ENCODE measurements at places on chromosomes 12 and 14.
A peak's percentile ranks its signal among the peaks of the same experiment; 100 is the strongest.

DNA sequence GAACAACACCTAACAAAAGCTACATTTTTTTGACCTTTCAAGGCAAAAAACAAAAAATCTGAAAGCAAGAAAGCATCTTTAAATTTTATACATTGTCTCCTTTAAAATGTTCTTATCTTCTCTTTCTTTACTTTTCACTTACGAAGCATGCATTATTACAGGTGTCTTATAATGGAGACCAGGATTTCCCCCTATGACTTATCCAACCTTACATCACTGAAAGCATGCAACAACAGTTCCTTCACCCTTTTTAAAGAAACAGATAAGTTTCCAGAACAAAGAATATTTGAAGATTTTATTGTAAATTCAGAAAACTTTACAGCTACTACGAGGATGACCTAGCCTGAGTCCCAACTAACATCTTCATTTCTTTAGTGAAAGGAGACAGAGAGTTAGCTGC lies 277.2 kb downstream of the AKAP6 start:
- DNase-seq = no peak

- no peak for DNase-seq
Measured at GRCh38 chr12:33602515-33602914, 162.9 kb upstream of the SYT10 start.

GRCh38 chr12:29616664-29617406 lies 119.3 kb upstream of the OVCH1 start:
- no peak for DNase-seq

- no peak for DNase-seq
Measured at GRCh38 chr14:22218728-22219127, 370.3 kb downstream of the DAD1 start.

GRCh38 chr12:2854669-2855453 lies 2.0 kb downstream of the TEX52 start:
- no peak for DNase-seq

DNA sequence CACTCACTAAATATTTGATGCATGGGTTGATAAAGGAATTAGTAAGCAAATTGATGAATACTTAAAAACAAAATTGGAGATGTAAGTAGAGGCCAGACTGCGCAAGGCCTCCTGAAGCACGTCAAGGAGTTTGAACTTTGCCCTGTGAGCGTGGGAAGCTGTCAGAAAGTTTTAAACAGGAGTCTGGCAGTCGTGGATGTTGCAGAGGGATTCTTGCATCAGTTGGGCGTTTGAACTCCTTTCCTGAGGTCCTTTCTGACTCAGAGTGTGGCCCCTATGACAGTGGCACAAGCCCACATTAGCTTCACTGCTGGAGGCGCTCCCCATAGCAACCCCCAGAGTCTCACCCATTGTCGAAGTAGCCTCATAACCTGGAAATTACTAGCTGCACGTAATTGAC lies 17.9 kb upstream of the IL22 start:
- no peak for DNase-seq

- DNase-seq = no peak
Measured at GRCh38 chr14:35878272-35879150, 52.4 kb downstream of the BRMS1L start.

DNA sequence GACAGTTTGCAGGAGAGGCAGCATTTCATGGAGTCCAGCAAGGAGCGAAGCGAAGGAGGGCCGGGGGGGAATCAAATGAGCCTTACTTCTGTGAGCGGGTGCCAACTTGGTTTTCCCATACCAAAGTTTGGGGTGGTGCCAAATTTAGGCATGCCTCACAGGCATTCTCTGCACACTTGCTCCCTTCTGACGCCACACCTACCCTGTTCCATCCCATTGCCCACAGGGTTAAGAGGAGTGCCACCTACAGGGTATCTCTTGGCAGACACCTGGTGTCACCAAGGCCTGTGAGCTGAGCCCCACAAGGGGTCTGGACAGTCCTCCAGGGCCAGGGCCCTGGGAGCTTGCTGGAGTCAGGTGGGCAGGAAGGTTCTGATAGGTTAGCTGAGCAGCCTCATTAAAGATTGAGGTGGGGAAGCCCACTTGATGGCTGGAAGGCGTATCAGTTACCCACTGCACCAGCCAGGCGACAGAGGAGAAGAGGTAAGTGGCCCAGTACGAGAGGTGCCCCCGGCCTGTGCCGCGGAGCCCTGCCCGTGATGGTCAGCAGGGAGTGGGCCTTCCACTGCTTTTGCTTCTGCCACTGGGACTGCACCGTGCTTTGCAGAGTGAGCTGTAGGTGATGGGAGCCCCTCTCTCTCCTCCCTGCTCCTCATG lies 45.2 kb downstream of the DEGS2 start:
- DNase-seq = no peak

DNA sequence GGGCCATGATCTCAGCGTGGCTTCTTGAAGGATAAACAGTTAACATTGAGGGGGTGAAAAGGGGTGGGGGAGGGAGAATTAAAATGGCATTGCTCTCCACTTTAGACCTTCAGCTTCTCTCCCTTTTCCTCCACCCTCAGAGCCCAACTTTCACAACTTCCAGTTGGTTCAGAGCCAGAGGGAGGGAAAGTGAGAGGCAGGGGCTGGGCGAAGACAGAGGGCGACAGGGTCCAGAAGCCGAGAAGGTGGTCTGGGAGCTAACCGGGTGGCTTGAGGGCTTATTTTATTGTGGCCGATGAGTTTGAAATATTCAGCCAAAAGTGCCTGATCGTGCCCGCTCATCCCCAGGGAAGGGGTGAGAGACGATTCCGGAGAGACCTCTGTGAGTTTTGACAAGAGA lies 4.1 kb downstream of the BMP4 start:
- DNase-seq = no peak

DNA sequence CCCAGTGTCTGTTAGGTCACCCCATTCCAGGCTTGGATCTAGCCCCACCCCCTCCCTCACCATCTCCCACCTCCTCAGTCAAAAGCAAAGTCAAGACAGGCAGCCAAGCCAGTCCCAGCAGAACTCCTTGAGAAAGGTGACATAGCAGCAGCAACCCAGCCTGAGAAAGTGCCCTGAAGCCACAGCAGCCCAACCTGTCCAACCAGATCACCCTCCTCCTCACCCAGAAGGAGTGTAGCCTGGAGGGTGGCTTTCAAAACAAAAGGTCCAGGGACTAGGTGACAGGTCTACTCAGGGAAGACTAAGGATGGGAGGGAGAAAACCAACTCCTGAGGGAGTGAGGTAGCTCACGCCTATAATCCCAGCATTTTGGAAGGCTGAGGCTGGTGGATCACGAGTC lies 5.2 kb downstream of the RAB15 start:
- no peak for DNase-seq

- DNase-seq = no peak
Measured at GRCh38 chr14:105168979-105169507, 467 bp upstream of the JAG2 start.

- peak; percentile 78 for DNase-seq
Measured at GRCh38 chr14:67514650-67515385, 18.3 kb upstream of the PLEKHH1 start.

DNA sequence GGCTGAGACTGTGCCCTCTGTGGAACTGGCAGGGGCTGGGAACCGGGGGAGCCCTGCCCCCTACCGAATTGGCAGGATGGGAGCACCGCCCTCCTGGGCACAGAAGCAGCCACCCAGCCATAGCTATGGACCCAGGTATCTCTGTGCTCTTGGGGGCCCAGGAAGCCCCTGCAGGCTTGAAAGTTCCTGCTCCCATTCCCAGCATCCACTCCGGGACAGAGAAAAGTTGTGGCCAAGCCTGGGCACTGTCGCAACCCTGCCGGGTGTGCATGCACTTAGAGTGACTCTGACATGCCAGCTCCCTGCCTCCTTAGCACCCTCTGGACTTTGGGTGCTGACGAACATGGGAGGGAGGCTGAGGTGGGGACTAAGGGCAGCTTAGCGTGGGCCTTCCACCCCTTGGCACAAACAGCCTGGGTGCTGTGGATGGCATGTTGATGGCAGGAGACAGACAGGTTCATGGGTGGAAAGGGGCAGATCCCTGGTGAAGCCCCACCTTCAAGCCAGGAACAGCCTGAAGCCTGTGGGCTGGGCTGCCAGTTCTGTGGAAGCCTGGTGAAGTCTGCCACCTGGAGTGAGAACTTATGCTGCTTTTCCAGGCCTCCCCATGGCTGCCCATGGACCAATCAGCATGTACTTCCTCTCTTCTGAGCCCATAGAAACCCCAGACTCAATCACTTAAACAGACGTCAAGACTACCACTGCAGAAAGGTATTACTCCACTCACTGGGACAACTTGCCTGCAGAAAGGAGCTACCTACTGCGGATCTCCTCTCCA lies 279.0 kb downstream of the ATXN7L3B start:
- DNase-seq = no peak

- peak; percentile 5 for DNase-seq
Measured at GRCh38 chr14:56002876-56003625, 115.2 kb upstream of the PELI2 start.

DNA sequence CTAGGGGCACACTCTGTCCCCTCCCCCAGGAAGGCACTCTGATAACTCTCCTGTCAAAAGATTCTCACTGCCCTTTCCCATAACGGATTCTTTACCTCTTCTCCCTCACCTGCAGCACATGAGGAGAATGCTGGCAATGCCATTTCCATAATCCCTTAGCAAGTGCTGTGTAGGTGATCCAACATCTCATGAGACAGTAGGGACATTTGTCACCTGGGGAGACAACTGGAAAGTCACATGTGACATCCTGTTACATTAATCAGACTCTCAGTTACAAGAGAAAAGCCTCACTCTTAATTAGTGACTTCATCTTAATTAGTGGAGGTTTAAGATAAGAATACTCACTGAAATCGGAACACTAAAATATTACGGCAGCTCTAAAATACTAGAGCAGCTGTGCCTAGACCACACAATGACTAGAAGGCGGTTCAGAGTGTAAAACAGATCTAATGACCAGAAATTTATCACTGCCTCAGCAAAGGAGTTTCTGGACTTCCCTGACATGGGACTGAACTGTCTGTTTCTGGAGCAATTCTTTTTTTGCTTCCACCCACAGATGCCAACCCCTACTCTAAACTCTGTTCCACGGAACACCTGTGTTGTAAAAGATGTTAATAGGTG lies 75.1 kb downstream of the SPTSSA start:
- no peak for DNase-seq

DNA sequence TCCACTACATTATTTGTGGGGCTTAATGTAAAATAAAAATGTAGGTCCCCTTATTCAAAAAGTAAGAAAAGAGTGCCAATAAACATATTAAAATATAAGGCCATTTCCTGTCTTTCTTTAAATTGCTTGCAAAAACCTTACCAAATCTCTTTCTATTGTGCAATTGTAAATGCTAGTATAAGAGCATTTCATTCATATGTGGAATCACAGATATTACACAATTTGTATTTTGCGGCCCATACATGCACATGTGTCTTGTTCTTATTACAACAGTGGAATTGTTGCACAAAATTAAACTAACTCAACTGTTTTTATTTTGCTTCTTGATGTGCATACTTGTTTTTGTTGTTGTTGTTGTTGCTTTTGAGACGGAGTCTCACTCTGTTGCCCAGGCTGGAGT lies 20.1 kb upstream of the CRADD start:
- DNase-seq = no peak

DNA sequence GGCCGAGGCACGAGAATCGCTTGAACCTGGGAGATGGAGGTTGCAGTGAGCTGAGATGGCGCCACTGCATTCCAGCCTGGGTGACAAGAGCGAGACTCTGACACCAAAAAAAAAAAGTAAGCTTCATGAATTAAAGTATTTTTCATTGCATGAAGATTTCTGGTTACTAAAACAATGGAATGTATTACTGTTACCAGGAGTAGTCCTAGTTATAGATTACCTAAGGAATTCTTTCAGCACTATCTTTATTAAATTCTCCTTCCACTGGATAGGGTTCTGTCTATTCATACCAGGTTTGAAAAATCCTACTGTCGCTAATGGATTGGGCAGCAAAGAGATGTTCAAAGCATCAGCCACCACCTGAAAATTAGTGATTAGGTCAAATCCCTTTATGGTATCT lies 12.4 kb downstream of the ETFRF1 start:
- no peak for DNase-seq

GRCh38 chr14:56570295-56570694 lies 9.3 kb upstream of the TMEM260 start:
- DNase-seq = no peak

DNA sequence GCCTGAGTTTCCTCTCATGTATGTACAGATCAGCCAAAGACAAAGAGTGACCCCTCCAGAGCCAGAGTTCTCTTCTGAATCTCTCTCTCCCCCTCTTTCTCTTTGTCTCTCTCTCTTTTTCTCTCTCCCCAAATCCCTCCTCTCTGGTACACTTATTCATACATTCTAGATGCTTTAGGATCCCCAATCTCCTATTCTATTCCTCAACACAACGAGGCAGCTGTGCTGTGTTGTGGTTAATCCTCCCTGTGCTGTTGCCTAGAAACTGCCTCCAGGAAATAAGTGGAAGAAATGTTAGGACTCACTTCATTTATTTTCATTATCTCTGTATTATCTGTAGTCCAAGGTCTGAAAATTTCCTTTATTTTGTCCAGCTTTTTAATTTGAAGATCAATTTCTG lies 350.5 kb upstream of the OR4E1 start:
- DNase-seq = no peak

GRCh38 chr12:46534327-46534840 lies 161.8 kb upstream of the SLC38A2 start:
- DNase-seq = no peak

GRCh38 chr12:79842630-79843029 lies 92.3 kb downstream of the PPP1R12A start:
- no peak for DNase-seq

DNA sequence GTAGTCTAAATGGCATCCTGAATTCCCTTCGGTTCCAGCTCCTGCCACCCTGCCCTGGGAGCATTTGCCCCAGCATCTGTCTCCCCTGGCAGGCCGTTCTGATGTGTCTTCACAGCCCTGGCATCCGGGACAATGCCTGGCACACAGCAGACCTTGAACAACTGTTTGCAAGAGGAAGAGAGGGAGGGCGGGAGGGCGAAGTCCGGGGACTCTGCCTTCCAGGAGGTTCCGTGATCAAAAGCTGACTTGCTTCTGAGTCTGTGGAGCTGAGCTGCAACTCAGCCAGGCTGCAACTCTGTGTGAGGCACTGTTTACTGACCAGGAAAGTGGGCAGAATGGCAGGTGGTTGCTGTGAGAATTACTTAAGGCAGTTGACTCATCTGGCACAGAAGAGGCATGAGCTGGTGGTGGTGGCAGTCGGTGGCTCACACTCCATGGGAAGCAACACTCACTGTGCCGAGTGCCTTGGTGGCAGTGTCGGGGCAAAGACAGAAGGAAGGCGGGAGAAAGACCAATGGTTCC lies 61.1 kb upstream of the DLK1 start:
- no peak for DNase-seq

DNA sequence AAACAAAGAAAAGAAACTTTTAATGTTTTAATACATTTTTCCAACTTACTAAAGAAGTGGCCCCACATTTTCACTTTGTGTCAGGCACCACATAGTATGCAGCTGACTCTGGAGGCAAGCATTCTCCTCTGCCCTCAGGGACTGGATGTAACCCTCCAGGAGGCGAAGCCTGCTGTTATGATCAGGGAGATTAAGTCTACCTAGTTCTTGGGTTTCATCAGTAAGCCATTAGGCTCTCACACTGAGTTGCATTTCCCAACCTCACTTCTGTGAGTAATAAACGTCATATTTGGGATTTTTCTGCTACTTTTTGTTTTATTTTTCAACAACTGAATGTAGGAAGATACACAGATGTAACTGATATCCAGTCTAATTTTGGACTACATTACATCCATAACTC lies 101.2 kb upstream of the LRFN5 start:
- DNase-seq = no peak

GRCh38 chr12:84502907-84503787 lies 409.5 kb downstream of the SLC6A15 start:
- DNase-seq = no peak

- DNase-seq = no peak
Measured at GRCh38 chr14:29955087-29955486, 27.4 kb upstream of the PRKD1 start.
